Left lung (tissue), 14 donors: ENCODE measurements at places on chromosomes 7 and 10. TPM values are rescaled to one million over a fixed set of nuclear protein-coding genes. Genes with fewer than 3 reads are reported as not detected.

The SGMS1 gene
- 54.0 TPM for total RNA-seq

The WDR86 gene
- 1.1 TPM for total RNA-seq

- H3K27me3 ChIP-seq = peaks cover 100% of the 10 kb centered on the region
- no peak overlapping the region for H3K27ac ChIP-seq
- H3K4me3 ChIP-seq = peak overlapping the region; percentile 57
- DNase-seq = no peak
These were observed 166.7 kb downstream of the NRF1 start for GRCh38 chr7:129777993-129778769.

DNA sequence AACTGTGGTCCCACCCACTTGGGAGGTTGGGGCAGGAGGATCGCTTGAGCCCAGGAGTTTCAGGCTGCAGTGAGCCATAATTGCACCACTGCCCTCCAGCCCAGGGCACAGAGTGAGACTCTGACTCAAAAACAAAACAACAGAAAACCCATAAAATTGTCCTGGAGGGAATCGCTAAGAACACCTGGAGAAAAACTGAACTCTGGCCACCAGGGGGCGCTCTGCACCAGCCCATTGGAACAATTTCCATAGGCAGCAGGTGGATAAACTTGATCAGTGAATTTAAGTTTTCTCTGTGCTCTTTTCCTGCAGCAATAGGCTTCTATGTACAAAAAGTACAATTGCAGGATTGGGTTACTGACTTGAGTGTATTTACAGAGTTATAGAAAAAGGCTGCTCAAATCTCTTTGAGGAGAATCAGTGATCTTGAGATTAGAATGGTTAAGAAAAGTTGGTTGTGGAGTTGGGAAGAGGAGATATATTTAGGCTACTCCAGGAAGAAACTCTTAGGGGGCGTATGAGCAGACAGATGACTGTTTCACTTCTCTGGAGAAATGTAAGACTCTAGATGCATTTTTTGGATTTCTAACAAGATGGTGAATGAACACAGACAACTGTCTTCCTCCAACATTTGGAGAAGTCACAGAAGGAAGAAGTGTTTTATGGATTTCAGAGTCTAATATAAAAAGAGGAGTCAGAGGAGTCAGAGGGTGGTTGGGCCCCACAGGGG is 274.9 kb upstream of the GALNT17 start:
- no peak overlapping the region for H3K4me3 ChIP-seq
- no peaks in the 10 kb centered on the region for H3K36me3 ChIP-seq
- peak; percentile 84 for DNase-seq
- no peak overlapping the region for H3K27ac ChIP-seq

DNA sequence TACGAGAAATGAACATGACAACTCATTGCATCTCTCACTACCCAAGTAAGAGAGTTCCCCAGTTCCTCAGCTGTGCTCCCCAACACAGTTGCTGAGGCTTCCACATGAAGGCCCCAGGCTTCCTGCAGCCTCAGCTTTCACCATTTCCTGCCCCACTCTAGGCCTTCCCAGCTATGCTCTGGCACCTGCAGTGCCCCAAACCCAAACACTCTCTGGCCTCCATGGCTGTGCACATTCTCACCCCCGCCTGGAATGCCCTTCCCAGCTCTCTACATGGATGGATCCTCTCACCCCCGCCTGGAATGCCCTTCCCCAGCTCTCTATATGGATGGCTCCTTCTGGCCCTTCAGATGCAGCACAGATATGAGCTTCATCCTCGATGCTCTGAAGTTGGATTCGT is 61.3 kb downstream of the KIAA1549 start:
- H3K27me3 ChIP-seq = no peaks in the 10 kb centered on the region
- no peak overlapping the region for H3K27ac ChIP-seq
- no peaks in the 10 kb centered on the region for H3K36me3 ChIP-seq
- no peaks in the 10 kb centered on the region for H3K4me1 ChIP-seq
- H3K4me3 ChIP-seq = no peak overlapping the region
- no peak for DNase-seq

DNA sequence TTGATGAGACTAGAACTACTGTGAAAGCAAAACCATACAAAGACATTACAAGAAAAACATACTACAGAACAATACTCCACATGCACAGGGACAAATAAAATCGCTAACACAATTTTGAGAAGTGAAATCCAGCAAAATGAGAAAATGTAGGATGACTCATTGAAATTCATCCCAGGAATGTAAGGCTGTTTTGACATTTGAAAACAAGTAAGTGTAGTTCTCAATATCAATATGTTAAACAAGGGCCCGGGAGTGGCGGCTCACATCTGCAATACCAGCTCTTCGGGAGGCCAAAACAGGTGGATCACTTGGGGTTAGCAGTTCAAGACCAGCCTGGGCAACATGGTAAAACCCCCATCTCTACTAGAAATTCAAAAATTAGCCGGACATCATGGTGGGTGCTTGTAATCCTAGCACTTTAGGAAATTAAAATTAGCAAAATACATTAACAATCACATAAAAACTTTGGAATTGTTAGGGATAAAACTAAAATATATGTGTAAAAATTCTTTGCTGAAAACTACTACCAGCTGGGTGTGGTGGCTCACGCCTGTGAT is 113.7 kb upstream of the ADARB2 start:
- DNase-seq = no peak
- H3K36me3 ChIP-seq = no peaks in the 10 kb centered on the region

DNA sequence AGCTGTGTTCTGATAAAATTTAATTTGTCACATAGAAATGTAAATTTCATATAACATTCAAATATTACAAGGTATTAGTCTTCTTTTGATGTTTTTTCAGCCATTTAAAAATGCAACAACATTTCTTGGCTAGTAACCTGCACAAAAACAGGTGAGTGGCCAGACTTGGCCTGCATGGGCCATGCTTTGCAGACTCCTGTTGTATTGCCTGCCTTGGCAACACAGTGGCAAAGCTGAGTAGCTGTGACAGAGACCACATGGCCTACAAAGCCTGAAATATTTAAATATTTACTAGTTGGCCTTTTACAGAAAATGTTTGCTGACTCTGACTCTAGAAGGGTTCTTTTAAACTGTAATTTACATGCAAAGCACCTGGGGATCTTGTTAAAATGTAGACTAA is 13.5 kb upstream of the TBX20 start:
- no peak overlapping the region for H3K4me3 ChIP-seq
- no peak for DNase-seq
- no peak overlapping the region for H3K27ac ChIP-seq

DNA sequence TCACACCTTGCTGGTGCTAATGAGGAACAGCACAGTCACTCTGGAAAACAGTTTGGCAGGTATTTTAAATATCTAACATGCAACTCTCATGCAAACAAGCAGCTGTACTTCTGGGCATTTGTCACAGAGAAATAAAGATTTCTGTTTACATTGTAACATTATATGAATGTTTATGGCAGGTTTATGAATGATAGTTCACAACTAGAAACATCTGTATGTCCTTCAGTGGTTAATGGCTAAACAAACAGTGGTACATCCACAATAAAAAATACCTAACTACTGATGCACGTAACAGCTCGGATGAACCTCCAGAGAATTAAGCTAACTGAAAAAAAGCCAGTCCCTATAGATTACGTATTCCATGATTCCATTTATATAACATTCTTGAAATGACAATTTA is 109.6 kb downstream of the GPR37 start:
- H3K27me3 ChIP-seq = no peaks in the 10 kb centered on the region
- H3K4me3 ChIP-seq = no peak overlapping the region
- H3K36me3 ChIP-seq = no peaks in the 10 kb centered on the region
- H3K4me1 ChIP-seq = no peaks in the 10 kb centered on the region
- no peak for DNase-seq
- no peak overlapping the region for H3K27ac ChIP-seq
